ENCODE measurements at places on chromosomes 12 and 14.

- DNase-seq: no peak
Measured at GRCh38 chr14:54585214-54585613, 18.3 kb downstream of the SAMD4A start.

DNA sequence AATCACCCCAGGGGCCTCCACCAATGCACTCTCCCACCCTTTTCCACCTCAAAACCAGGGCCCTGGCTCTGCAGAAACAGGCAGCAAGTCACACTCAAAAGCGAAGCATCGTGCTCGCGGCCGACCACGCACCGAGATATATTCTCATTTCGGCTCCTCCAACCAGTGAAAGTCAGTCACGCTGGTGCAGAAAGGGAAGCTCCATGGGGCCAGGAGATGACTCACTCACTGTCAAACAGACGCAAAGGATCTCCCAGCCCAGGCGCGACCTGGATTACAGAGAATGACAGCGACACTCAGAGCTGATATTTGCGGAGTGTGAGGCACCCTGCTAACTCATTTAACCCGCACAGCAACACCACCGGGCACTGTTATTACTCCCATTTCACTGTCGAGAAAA is 173.6 kb downstream of the CALM1 start:
- DNase-seq: no peak

DNA sequence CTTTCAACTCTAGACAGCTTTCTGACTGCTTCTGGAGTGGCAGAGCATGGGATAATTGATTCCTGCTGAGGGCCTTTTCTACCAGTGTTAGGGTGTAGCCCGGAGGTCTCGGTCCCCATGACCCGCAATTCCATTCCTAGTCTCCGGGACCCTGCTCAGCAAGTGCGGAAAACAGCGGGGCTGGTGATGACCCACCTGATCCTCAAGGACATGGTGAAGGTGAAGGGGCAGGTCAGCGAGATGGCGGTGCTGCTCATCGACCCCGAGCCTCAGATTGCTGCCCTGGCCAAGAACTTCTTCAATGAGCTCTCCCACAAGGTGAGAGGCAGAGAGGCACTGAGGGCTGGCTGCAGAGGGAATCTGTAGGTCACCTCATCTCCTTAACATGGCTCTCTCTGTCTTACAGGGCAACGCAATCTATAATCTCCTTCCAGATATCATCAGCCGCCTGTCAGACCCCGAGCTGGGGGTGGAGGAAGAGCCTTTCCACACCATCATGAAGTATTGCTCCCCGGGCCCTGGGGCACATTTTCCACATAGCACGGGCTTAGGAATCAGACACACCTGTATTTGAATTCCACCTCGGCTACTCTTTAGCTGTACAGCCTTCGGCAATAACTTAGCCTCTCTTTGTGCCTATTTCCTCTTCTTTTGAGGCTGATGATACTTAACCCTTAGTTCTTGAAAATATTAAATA is 5.6 kb upstream of the GAPDH start:
- DNase-seq: no peak

GRCh38 chr12:102504280-102504679 is 23.9 kb upstream of the IGF1 start:
- no peak for DNase-seq

GRCh38 chr14:86570371-86570770 is 1040.4 kb downstream of the FLRT2 start:
- no peak for DNase-seq

- no peak for DNase-seq
Measured at GRCh38 chr12:101230547-101230946, 20.5 kb upstream of the SLC5A8 start.

GRCh38 chr14:54502602-54503001 is 7.1 kb upstream of the CGRRF1 start:
- DNase-seq: no peak

- no peak for DNase-seq
Measured at GRCh38 chr14:34256223-34256622, 205.8 kb downstream of the SPTSSA start.

DNA sequence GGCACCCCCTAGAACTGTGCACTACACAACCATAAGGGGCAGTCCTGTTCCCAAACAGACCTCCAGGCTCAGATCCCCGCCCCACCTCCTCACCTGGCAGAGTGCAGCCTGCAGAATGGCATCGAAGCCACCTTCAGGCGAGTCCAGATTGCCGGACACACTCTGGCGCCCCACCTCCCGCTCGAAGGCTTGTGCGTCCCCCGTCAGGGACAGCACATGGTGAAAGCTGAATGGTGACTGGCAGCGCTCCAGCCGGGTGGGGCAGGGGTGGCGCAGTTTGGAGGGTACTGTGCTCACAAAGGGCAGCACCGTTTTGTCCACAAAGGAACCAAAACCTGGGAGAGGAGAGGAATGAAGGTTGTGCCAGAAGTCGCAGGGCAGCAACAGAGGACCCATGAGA is 10.6 kb downstream of the ITGB7 start:
- no peak for DNase-seq

- no peak for DNase-seq
Measured at GRCh38 chr14:64114166-64114565, 180.0 kb downstream of the ESR2 start.

- peak; percentile 76 for DNase-seq
Measured at GRCh38 chr14:24058260-24058950, 6.6 kb downstream of the CARMIL3 start.

DNA sequence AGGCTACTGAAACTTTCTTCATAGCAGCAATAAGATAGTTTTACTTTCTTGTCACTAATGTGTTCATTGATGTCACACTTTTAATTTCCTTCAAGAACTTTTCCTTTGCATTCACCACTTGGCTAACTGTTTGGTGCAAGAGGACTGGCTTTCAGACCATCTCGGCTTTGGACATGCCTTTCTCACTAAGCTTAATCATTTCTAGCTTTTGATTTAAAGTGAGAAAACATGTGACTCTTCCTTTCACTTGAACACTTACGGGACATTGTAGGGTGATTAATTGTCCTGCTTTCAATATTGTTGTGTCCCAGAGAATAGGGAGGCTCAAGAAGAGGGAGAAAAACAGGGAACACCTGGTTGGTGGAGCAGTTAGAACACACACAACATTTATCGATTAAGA is 41.9 kb downstream of the IFNG start:
- no peak for DNase-seq

DNA sequence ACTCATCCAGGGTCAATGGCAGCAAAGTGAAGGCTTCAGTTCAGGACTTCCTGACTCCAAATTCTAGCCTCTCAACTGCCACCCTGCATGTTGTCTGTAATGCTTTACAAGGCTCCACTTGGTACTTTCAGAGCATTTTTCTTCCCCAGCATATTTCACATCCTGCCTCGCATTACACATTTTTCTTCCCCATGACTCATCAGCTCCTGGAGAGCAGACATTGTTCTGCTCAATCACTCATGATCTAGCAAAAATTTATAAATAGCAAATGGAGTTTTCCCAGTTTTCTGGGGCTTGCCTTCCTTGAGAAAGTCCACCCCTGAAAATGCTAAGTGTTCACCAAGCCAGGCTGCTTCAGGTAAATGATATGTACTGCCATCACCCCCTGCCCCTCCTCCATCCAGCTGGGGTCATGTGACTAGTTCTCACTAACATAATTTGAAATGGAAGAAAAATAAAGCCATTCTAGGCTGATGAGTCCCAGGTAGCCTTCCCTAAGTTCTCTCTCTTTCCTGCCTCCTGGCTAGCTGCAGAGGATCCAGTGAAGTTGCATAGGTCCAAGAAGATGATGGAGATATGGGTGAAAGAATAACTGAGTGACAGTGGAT is 69.4 kb downstream of the ARMH4 start:
- no peak for DNase-seq

DNA sequence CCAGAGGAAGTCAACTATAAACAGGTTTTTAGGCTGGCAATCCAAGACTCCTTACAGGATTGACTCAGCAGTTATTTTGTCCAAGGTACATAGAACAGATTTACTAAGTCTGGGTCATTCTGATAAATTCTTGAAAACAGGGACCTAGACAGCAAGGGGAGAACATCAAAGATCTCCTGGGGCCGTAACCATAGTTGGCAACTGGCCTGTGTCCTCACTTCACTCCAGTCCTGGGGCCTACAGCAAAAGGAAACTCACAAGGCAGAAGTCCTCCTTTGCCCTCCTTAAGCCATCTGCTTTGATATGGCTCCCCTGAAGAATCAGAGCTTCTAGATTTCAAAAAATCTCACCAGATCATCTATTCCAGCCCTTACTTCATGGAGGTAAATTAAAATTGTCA is 207.2 kb upstream of the IGF1 start:
- no peak for DNase-seq

DNA sequence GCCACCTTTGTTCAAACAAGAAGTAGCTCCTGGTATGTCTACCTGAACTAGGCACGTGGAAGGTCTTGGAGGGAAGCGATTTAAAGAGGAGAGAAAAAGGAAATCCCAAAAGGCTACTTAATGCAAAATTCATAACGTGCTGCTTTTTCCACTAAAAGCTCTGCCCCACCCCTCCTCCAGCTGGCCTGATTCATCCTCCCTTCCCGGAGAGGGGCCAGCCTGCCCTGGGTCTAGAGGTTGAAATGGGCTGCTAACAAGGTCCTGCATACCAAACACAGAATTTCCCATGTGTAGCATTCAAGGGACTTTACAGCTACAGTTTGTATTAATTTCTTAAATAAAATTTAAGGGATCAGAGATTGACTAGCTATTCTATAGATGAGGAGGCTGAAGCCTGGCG is 83.2 kb downstream of the KNTC1 start:
- DNase-seq: no peak

DNA sequence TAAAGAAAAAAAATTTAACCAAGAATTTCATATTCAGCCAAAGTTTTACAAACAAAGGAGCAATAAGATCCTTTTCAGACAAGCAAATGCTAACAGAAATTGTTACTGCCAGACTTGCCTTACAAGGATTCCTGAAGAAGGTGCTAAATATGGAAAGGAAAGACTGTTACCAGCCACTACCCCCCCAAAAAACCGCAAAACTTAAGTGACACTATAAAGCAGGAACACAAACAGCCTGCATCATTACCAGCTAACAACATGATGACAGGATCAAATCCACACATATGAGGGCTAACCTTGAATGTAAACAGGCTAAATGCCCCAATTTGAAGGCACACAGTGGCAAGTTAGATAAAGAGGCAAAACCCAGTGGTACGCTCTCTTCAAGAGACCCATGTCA is 55.7 kb downstream of the APOBEC1 start:
- DNase-seq: no peak

DNA sequence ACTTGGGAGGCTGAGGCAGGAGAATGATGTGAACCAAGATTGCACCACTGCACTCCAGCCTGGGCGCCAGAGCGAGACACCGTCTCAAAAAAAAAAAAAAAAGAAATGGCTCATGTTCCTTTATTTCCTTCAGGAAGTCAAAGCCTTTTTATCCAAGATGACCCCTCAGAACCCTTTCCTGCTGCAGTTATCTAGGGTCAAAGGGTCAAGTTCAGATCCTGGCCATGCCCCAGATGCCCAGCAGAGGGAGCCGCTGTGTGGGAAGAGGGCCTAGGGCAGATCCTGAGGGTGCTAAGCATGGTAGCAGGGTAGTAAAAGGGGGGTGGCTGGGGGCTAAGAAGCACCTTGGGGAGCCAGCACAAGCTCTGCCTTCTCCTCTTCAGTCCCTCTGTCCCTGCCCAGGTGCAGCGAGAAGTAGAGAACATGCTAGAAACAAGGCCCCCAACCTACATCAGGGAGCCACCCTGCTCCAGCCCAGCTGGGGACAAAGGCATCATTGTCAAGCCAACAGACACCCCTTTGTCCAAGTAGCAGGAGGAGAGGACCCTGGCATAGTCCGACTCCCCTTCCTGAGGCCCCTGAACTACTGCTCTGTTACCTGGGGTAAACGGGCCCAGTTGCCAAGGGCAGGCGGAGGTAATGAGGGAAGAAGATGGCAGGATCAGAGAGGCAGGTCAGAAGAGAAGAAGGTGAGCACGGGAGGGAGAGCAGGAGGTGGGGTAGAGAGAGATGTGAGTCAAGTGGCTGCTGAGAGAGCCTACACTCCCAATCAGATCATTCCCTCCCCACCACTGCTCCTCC is 6.5 kb downstream of the NFE2 start:
- peak; percentile 65 for DNase-seq

DNA sequence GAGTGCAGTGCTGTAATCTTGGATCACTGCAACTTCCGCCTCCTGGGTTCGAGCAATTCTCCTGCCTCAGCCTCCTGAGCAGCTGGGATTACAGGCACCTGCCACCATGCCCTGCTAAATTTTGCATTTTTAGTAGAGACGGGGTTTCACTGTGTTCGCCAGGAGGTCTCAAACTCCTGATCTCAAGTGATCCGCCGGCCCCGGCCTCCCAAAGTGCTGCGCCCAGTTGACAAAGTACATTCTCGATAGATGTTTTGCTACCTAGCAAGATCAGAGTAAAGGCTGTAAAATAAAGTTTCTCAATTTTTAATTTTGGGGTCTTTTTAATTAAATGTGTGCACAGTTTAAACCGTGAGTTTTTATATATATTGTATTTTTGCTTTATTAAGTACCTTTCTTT is 248.9 kb downstream of the CCER1 start:
- DNase-seq: no peak

GRCh38 chr12:68043435-68043834 is 54.2 kb downstream of the IFNG-AS1 start:
- DNase-seq: no peak

- no peak for DNase-seq
Measured at GRCh38 chr12:64170024-64170423, 52.1 kb downstream of the KICS2 start.

- DNase-seq: no peak
Measured at GRCh38 chr14:64998455-64998931, 11.8 kb downstream of the FNTB start.

DNA sequence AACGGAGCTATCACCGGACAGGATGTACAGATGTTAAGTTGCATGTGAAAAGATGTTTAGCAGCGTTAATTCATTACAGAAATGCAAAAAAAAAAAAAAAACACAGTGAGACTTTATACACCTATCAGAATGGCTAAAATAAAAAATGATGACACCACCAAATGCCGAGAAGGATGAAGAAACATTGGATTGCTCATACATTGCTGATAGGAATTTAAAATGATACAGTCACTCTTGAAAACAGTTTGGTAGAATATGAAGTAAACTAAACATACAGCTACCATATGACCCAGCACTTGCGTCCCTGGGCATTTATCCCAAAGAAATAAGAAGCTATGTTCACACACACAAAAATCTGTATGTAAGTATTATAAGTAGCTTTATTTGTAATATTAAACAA is 574.1 kb downstream of the SLC16A7 start:
- DNase-seq: no peak

GRCh38 chr14:40796168-40796567 is 810.5 kb upstream of the LRFN5 start:
- no peak for DNase-seq

DNA sequence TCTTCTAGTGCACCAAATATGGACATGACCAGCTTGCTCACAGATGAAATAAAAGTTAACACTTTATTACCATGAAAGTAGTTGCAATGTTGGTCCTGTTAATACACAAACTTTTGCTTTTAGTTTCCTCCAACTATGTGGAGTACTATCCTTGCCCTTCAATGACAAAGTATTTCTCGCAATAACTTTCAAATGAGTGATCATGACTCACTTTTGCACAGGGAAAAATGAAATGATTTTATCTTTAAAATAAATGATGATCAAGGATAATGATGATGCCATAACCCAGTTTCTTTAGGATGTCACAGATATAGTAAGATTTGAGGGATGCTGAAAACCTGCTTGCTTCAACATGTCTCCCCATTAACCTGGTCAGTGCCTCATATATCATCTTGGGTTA is 254.0 kb upstream of the KITLG start:
- no peak for DNase-seq
